Stimulated activated CD4-positive, alpha-beta T cell treated with anti-CD3 and anti-CD28 coated beads, Interleukin-15, amount 100 ng/mL, for 1 hour (primary cell): ENCODE measurements at places on chromosomes 4 and X.

- no peak for DNase-seq
Observed at GRCh38 chr4:48904101-48904500, 2.5 kb downstream of the OCIAD2 start.

GRCh38 chr4:48247142-48247877, 22.3 kb downstream of the TEC start:
- DNase-seq = no peak

DNA sequence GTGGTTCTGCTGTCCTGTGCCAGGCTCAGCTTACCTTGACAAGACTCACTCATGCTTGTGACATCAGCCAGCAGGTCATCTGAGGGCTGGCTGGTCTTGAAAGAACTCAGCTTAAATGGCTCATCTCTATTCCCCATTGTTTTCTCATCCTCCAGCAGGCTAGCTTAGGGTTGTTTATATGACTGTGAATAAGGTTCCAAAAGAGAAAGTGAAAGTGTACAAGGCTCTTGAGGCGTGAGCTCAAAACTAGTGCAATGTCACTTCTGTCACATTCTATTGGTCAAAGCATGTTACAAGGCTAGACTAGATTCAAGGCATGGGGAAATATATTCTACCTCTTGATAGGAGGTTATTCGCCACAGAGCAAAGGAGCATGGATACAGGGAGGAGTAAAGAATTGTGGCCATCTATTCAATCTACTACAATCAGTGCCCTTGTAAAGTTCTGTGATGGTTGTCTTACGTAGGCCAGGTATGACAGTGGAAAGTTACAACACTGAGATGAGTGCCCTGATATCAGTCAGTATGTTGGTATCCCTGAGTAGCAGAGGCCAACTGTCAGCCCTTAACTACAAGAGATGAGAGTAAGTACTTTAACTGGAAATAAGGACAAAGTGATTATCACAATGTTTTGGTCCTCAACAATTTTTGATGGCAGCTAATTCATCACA, 19.8 kb upstream of the TMLHE start:
- DNase-seq = no peak

DNA sequence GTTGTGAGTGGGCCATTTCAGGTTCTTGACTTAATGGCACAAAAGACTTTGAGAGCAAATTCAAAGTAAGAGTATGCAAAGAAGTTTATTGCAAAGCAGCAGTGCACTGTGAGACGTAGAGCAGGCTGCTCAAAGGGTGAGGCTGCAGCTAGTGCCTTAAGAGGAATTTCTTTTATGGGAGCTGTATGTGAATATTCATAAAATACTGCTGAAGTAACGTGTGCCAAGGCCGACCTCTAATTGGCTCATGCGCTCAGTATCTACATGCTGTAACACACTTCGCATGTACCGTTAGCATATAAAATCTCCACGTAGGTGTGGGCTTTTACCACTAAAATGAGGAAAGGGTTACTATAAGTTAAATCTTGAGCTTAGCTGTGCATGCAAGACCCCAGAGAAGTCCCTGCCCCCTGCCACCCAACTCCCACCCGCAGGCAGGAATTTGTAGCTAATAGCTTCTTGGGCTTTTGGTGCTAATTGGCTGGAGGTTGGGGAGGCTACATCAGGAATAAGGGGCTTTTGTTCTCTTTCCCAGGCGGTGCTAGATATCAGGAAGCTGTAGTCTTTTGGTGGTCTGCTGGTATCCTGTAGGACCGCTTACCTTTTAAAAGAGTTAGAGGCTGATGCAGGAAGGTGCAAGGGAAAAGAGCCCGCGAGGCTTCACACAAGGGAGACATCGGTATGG, 47.6 kb downstream of the FSTL5 start:
- no peak for DNase-seq

DNA sequence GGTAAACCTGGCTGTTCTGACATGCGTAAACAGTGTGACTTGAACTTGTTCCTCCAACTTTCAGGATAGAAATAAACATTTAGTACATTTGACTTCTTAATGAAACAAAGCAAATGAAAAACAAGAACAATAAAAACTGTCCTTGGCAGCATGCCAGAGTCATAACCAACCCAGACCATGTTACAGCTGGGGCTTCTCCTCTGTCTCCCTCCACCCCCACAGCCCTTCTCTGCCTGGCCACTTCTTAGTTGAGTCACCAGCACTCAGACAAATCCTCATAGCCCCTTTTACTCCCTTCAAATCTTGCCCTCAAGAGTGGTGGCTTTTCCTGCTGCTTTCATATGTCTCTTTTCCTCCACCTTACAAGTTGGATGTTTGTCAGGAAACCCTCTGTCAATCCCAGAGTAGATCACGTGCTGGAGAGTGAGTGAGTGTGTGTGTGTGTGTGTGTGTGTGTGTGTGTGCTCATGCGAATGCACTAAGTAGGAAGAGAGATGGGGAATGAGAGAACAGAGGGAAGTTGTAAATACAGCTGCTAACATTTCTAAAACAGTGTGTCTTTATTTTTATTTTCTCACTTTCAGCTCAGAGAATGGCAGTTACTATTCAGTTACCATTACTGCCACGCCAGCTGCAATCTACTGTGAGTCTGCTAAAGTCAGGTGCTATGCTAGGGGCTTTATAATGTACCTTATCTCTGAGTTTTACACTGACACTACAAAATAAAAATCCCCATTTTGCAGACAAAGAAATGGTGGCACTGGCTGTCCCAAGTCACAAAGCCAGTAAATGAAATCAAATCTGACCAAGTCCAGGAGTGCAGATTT, 15.0 kb downstream of the SCARB2 start:
- DNase-seq = no peak

DNA sequence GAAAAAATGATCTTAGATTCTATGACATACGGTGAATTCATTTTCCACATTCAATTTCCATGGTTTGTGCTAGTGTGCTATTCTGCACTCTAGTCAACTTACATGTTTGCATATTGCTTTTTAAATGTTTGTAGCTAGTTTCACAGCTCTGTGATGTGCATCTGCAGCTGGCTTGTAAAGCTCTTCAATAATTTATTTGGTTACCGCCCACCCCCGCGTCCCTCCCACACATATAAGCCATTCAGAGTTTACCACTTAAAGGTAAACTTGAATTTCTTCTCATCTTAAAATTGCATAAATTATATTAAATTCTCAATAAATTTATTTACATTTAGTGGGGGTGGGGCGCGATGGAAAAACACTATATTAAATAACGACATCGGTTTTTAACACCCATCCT, 291 bp upstream of the NBDY start:
- DNase-seq = no peak

DNA sequence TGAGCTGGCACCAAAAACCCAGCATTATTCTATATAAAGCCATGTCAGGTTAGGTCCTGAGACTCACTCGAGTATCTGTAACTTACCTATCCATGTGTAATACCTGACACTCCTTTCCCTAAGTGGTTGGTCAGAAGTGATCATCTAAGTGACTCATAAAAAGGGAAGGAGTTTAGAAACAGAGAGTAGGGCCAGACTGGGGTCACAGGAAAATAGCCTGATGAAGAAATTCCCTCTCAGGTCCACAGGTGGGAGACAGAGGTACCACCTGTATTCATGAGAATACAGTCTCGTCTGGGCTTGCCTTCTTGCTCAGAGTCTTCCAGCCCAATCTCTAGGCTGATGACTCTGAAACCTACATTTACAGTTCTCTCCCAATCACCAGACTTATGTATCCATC, 161.8 kb upstream of the MAP3K15 start:
- DNase-seq = no peak

- no peak for DNase-seq
Observed at GRCh38 chr4:68119921-68120320, 9.7 kb downstream of the TMPRSS11F start.

DNA sequence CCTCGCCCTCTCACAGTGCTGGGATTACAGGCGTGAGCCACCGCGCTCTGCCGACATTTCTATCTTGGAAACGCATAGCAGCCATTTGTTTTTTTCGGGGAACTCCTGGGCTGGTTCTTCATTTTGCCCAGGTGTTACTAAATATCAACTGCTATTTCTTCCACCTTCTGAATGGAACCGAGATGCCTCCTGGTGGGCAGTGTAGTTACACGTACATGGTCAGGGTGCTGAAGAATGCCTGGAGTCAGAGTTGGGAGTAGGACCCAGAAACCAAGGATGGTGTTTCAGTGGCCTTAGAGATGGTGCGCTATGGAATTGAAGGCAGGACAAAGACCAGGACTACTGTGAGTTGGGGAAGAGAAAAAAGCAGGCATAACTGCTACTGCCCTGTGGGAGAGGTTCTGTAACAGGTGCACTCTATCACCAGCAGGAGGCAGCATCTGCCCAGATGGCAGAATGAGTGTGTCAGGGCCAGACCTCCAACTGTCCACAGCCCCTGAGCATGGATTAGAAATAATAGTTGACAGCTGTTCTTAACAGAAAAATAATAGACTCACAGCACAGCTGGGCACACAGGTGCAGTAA, 81.7 kb downstream of the ZC4H2 start:
- no peak for DNase-seq

GRCh38 chrX:24024819-24025740, 1.9 kb downstream of the KLHL15 start:
- peak; percentile 62 for DNase-seq

DNA sequence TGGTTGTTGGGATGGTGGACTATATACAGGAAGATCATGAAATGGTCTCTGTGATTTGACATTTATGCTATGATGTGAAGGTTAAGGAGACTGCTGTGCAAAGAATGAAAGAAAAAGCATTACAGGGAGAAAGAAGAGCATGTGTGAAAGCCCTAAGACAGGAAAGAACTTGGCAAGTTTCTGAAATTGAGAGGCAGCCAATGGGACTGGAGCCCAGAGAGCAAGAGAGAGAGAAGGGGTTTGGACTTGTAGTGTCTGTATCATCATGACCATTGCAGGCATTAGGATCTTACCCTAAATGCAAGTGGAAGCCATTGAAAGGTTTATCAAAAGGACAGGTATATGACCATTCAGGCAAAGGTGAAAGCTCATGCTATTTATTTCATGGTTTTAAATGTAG, 147.1 kb downstream of the NAA11 start:
- no peak for DNase-seq

- no peak for DNase-seq
Observed at GRCh38 chr4:74362347-74362746, 2.6 kb upstream of the EREG start.

DNA sequence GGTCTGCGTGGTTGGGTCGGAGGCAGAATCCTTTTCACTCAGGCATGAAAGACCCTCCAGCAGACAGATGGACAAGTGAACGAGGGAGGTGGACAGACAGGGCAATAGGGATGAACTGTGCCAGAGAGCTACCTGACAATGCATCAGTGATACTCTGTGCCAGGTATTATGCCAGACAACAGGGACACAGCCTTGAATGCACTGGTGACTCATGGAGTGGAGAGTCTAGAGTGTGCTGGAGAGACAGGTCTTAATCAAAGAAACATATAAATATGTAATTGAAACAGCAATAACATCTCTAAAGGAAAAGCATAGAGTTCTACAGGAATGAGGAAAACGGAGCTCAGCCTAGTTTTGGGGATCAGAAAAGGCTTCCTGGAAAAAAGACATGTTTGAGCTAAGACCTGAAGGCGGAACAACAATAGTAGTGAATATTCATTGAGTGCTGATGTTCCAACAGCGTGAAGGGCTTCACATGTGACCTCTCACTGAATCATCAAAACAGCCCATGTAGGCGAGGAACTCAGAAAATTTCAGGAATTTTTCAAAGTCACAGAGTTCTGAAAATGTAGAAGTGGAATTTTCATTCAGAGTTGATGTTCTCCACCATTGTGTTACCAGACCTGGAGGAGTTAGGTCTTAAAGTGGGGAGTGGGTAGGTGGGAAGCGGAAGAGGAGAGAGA, 20.0 kb upstream of the FGFBP2 start:
- no peak for DNase-seq

- DNase-seq = peak; percentile 15
Observed at GRCh38 chr4:77818602-77819403, at the start of gene CNOT6L. TSS of gene CNOT6L (minus strand) at chr4:77819368. CDS start at chr4:77819308, 60 bp downstream.

DNA sequence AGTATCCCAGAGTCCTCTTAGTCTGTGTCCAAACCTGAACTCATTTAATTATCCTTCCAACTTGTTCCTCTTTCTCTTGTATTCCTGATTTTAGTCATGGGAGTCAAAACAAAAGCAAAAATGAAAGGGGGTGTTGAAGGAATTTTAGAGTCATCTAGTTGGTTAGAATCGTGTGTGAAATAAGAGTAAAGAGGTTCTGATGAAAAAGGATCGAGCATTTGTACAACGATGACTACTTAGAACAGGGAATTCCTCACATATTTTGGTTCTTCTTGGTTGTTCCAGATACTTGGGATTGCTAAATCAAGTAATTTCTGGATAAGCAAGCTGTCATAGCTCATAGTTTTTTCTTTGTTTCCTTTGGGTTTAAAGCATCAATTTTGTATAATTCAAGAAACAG, 194.4 kb downstream of the BCOR start:
- DNase-seq = no peak

- DNase-seq = no peak
Observed at GRCh38 chr4:1850276-1850675, 5.7 kb downstream of the LETM1 start.

DNA sequence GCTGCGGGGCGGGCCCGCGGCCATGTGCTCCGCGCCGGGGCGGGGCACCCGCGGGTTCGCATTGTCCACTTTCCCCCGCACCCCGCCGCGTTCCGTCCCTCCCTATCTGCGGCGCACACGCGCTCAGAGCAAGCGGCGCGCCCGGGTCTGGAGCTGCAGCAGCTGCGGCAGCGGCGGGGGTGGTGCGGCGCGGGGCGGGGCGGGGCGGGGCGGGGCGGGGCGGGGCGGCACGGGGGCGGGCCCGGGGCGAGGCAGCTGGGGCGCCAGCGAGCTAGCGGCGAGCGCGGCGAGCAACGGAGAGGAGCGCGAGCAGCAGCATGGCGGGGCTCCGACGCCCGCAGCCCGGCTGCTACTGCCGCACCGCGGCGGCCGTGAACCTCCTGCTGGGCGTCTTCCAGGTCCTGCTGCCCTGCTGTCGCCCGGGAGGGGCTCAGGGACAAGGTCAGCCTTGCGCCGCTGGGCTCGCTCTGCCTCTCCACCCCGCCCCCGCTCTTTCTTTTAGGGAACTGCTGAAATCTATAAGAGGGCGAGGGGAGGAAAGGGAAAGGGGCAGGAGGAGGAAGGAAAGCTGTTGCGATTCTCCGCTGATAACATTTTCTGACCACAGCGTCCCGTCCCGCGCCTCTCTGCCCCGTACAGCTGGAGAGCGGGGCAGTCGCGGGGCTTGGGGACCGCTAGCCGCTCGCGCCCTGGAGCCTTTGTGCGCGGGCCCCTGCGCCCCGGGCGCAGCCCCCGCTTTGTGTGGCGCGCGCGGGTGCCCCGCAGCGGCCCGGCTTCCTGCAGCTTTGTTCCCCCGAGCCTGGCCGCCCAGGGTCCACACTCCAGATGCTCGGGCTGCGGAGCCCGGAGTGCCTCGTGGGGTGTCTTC, at the start of gene TMEM131L:
Gene TMEM131L (plus strand): TSS at position 280 of the 868 bp plus-strand sequence. CDS start 38 bp downstream, at position 318.
- peak; percentile 46 for DNase-seq
